ENCODE measurements at places on chromosomes 11 and 22. TPM values are rescaled to one million over a fixed set of nuclear protein-coding genes. Genes with fewer than 3 reads are reported as not detected.

DNA sequence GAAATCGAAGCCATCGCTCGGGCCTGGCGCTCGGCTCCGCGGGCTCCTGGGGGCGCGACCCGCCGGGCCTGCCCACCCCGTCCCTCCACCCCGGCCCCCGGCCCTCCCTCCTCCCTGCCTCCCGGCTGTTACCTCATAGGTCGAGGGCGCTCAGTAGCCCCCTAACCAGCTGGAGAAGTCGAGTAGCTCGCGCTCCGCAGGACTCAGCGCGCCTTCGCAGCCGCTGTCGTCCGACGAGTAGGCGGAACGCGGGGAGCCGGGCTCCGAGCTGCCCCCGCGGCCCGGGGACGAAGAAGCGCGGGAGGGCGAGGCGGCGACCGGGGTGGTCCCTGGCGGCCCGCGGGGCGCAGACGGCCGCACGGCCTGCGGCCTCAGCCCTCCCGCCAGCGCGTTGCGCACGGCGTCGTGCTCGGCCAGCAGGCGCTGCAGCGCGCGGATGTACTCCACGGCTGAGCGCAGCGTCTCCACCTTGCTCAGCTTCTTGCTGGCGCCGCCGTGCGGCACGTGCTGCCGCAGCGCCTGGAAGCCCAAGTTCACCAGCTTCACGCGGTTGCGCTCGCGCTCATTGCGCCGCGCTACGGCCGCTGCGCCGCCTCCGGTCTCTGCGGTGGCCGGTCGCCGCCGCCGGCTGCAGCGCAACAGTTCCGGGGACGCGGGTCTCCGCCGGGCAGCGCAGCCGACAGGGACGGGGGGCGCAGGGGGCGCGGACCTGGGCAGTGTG lies 627 bp downstream of the ASCL2 start:
- H3K4me3 ChIP-seq, result peak overlapping the region; percentile 70
- peak; percentile 84 for DNase-seq
- peaks cover 19% of the 10 kb centered on the region for H3K4me1 ChIP-seq
- H3K36me3 ChIP-seq, result no peaks in the 10 kb centered on the region
- peaks cover 30% of the 10 kb centered on the region for H3K27me3 ChIP-seq

GRCh38 chr11:7609015-7609414 lies 64.3 kb downstream of the CYB5R2 start:
- H3K4me3 ChIP-seq, result no peak overlapping the region
- no peak for DNase-seq
- no peaks in the 10 kb centered on the region for H3K4me1 ChIP-seq
- no peak overlapping the region for H3K27ac ChIP-seq
- H3K27me3 ChIP-seq, result no peaks in the 10 kb centered on the region

DNA sequence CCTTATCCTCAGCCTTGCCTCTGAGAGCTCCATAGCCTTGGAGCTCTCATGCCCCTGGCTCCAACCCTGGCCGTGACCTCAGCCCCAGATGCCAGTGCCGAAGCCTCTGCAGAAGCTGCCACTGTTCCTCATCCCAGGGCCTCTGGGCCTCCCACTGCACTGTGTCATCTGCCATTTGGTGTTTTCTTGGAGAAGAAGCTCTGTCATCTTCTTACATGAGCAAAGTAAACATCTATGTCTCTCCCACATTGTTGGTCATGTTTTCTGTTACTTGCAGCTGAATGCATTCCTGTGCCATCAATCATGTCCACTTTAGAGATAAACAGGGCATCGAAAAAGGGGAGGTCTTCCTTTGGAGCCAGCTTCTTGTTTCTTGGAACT lies 45.0 kb upstream of the FTH1 start:
- H3K36me3 ChIP-seq, result no peaks in the 10 kb centered on the region
- no peak for DNase-seq
- no peak overlapping the region for H3K27ac ChIP-seq
- no peaks in the 10 kb centered on the region for H3K27me3 ChIP-seq

- H3K4me3 ChIP-seq, result no peak overlapping the region
- no peaks in the 10 kb centered on the region for H3K27me3 ChIP-seq
- peaks cover 32% of the 10 kb centered on the region for H3K36me3 ChIP-seq
- peaks cover 32% of the 10 kb centered on the region for H3K4me1 ChIP-seq
- H3K27ac ChIP-seq, result no peak overlapping the region
Observed at GRCh38 chr11:9136741-9137140, 45.3 kb upstream of the SCUBE2 start.

CDCA5 gene
- total RNA-seq, result 95.1 TPM

LIF gene
- total RNA-seq, result 511 TPM

MS4A15 gene
- total RNA-seq, result not detected

MS4A4A gene
- total RNA-seq, result not detected
